ENCODE measurements at places on chromosomes 12 and 14. TPM values are rescaled to one million over a fixed set of nuclear protein-coding genes. Genes with fewer than 3 reads are reported as not detected.
A peak's percentile ranks its signal among the peaks of the same experiment; 100 is the strongest.

The NR1H4 gene
- not detected for total RNA-seq

The PZP gene
- total RNA-seq = not detected

The RBP5 gene
- total RNA-seq = 1.2 TPM

The USP30 gene
- 6.8 TPM for total RNA-seq

The DPPA3 gene
- not detected for total RNA-seq

The DLGAP5 gene
- total RNA-seq = 46.0 TPM

The CMKLR1 gene
- not detected for total RNA-seq

The SYCP3 gene
- total RNA-seq = 0.50 TPM

The CD9 gene
- 26.4 TPM for total RNA-seq

GRCh38 chr14:40393143-40393542, 960.9 kb upstream of the FBXO33 start:
- H3K4me3 ChIP-seq = no peak overlapping the region
- H3K27ac ChIP-seq = no peak overlapping the region
- H3K27me3 ChIP-seq = no peaks in the 10 kb centered on the region
- H3K36me3 ChIP-seq = no peaks in the 10 kb centered on the region
- no peak for DNase-seq

DNA sequence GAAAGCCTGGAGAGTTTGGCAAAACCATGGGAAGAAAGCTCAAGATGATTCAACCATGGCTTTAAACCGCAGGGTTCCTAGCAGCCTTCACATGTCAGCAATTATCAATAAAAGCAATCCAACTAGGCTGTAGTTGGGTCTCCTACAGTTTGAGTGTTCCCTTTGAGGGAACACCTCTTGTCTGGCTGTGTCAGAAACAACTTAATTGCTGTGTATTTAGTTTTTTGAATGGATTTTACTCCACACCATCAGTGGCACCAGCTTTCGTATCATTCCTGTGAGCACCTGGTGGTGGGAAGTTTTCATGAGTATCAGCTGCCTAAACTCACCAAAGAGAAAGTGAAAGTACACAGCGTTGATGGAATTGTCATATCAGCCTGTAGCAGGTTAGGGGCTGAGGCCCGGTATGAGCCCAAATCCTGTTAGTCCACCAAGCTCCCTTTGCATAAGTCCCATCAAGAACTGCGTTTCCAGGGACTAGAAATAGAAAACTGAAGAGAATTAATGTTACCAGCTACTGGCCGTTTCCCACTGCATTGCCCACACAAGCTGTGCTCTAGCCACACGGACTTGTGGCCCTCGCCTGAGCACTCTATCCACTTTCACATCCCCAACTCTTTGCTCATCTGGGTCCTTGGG, 10.9 kb upstream of the IL26 start:
- peak; percentile 34 for DNase-seq
- H3K27me3 ChIP-seq = peaks cover 5% of the 10 kb centered on the region
- peaks cover 3% of the 10 kb centered on the region for H3K36me3 ChIP-seq
- H3K4me1 ChIP-seq = peaks cover 62% of the 10 kb centered on the region
- H3K4me3 ChIP-seq = peak overlapping the region; percentile 67

GRCh38 chr12:112413855-112414625, 4.6 kb upstream of the RPL6 start:
- peaks cover 3% of the 10 kb centered on the region for H3K36me3 ChIP-seq
- peaks cover 4% of the 10 kb centered on the region for H3K4me1 ChIP-seq
- no peak overlapping the region for H3K27ac ChIP-seq
- no peaks in the 10 kb centered on the region for H3K27me3 ChIP-seq
- DNase-seq = no peak

DNA sequence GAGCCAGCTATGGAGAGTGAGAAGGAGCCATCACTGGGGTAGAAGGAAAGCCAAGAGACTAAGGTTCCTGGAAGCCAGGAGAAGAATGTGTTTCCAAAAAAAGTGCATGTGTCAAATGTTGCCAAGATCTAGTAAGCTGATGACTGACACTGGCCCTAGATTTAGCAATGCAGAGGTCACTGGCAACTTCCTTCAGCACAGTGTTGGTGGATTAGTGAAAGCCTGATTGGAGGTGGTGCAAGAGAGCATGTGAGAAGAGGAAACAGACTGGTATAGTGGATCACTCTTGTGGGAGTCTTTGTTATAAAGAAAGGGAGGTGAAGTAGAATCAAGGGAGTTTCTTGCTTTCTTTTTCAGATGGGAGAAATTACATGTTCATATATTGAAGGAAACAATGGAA, 34.1 kb upstream of the CHGA start:
- no peaks in the 10 kb centered on the region for H3K4me1 ChIP-seq
- DNase-seq = no peak
- H3K27me3 ChIP-seq = peaks cover 10% of the 10 kb centered on the region
- no peaks in the 10 kb centered on the region for H3K36me3 ChIP-seq
- no peak overlapping the region for H3K4me3 ChIP-seq

- no peaks in the 10 kb centered on the region for H3K36me3 ChIP-seq
- no peak overlapping the region for H3K4me3 ChIP-seq
- no peak for DNase-seq
- peaks cover 7% of the 10 kb centered on the region for H3K27me3 ChIP-seq
These were observed 96.2 kb upstream of the USP15 start for GRCh38 chr12:62164036-62164435.

DNA sequence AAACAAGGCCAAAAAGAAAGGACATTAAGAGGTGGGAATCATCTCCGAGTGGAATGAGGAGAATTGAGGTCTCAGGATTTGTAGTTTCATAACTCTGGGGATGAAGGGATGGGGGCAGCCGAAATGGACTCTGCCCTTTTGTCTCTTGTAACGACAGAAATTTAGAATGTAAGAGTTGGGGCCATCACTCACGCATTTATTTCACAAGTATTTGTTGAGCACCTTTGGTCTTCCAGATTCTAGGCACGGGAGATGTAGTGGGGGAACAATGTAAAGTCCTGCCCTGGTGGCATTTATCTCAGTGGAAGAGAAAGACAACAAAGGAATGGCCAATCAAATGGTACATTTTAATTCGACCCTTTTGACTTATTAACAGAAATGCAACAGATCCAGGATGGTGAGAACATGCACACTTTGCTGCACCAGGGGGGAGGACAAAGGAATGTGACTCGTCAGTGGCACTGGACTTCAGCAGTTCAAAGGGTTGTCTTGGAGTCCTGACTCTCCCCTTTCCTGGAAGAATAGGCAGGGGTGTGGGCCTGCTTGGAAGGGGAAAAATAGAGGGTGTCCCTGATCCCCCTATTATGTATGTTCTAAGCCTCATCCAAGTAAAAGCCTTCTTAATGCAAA, 102.0 kb downstream of the TMEM30B start:
- H3K4me1 ChIP-seq = peaks cover 58% of the 10 kb centered on the region
- H3K27me3 ChIP-seq = no peaks in the 10 kb centered on the region
- no peaks in the 10 kb centered on the region for H3K36me3 ChIP-seq
- H3K27ac ChIP-seq = peak overlapping the region; percentile 87
- no peak for DNase-seq
- H3K4me3 ChIP-seq = no peak overlapping the region

DNA sequence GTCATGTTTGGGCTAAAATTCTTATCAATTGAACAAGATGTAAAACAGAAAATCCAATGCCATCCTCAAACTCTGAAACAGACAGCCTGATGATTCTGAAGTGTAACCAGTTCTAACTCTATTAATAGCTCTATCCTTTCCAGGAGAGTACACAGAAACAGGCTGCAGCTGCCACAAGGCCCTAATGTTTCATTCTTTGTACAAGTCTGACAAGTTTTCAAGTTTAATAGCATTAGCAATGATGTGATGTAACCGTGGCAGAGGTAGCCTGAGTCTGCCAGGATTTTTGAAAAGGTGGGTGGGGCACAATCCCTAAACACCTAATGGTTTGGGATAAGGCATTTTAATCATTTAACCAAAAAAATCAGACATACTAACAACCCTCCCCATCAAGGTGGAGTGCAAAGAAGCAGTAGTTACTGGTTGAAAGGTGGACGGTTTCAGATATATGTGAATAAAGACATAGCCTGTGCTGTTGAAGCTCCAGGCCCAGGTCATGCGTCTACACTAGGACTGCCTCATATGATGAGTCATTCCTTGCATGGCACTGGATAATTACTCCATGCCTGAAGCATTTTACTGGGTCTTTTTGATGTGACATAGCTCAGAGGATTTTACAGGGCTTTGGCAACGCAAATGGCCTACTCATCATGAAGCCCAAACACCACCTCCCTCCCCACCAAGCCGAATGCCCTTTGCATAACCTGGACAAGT, 145.1 kb upstream of the GRIP1 start:
- H3K4me3 ChIP-seq = no peak overlapping the region
- no peaks in the 10 kb centered on the region for H3K27me3 ChIP-seq
- H3K27ac ChIP-seq = no peak overlapping the region
- H3K4me1 ChIP-seq = peaks cover 3% of the 10 kb centered on the region
- no peaks in the 10 kb centered on the region for H3K36me3 ChIP-seq
- DNase-seq = no peak

DNA sequence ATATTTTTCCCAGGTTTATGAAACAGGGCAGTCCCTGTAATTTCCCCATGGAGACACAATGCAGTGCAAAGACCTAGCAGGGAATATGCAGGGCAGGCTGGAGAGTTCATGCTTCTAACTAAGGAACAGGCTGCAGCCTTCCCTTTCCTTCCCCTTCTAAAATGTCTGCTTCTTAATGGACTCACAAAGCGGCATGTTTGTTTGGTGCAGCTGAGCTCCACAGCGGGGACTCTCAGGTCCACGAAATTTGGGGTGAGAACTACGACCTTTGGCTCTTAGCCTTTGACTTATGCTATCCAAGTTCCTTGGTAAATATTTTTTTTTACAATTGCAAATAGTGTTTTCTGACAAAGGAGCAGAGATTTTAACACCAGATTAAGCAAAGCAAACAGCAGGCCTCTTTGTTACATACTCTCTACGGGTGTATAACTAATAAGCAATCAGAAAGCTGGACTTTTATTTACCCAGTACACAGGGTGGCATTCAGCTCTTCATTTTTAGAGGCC, 323.6 kb downstream of the ZFP36L1 start:
- H3K27me3 ChIP-seq = no peaks in the 10 kb centered on the region
- H3K27ac ChIP-seq = peak overlapping the region; percentile 58
- peaks cover 4% of the 10 kb centered on the region for H3K36me3 ChIP-seq
- no peak overlapping the region for H3K4me3 ChIP-seq

GRCh38 chr12:100229876-100230275, 29.3 kb downstream of the ACTR6 start:
- no peak overlapping the region for H3K27ac ChIP-seq
- H3K27me3 ChIP-seq = no peaks in the 10 kb centered on the region
- no peak for DNase-seq
- no peaks in the 10 kb centered on the region for H3K36me3 ChIP-seq
- no peak overlapping the region for H3K4me3 ChIP-seq

DNA sequence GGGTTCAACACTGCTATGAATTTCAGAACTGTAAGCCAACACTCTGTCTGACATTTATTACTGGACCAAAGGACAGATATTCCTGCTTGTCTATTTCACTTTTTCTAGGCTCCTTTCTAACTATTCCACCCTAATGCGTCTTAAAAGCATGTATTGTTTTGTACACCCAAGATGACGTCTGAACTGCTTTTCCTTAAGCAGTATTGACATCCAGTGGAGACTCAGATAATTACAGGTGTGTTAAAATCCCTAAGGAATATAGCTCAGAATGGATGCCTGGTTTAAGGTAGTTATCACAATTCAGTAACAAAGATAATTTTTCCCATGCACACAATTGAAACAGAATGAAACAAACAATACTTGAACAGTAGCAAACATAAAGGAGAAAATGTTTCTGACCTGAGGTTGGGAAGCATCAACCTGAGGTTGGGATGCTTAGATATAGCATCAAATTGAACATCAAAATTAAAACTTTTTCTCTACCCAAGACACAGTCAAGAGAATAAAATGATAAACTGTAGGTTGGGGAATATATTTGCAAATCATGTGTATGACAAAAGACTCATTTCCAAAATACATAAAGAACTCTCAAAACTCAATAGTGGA, 93.7 kb upstream of the PTPRR start:
- H3K27me3 ChIP-seq = no peaks in the 10 kb centered on the region
- H3K4me1 ChIP-seq = peaks cover 3% of the 10 kb centered on the region
- no peak overlapping the region for H3K27ac ChIP-seq
- DNase-seq = no peak

- no peak for DNase-seq
- H3K36me3 ChIP-seq = no peaks in the 10 kb centered on the region
- H3K27ac ChIP-seq = no peak overlapping the region
- H3K4me1 ChIP-seq = no peaks in the 10 kb centered on the region
- no peak overlapping the region for H3K4me3 ChIP-seq
These were observed 188.1 kb downstream of the SLC5A8 start for GRCh38 chr12:101021911-101022388.

GRCh38 chr12:108253540-108253939, 85.6 kb downstream of the CMKLR1 start:
- no peaks in the 10 kb centered on the region for H3K36me3 ChIP-seq
- no peak for DNase-seq
- no peak overlapping the region for H3K4me3 ChIP-seq
- peaks cover 2% of the 10 kb centered on the region for H3K27me3 ChIP-seq
- no peak overlapping the region for H3K27ac ChIP-seq
- no peaks in the 10 kb centered on the region for H3K4me1 ChIP-seq

GRCh38 chr14:69619012-69619411, 7.6 kb downstream of the SUSD6 start:
- H3K36me3 ChIP-seq = peaks cover 48% of the 10 kb centered on the region
- H3K4me1 ChIP-seq = peaks cover 86% of the 10 kb centered on the region
- peak overlapping the region; percentile 86 for H3K27ac ChIP-seq
- H3K27me3 ChIP-seq = no peaks in the 10 kb centered on the region
- H3K4me3 ChIP-seq = peak overlapping the region; percentile 56

DNA sequence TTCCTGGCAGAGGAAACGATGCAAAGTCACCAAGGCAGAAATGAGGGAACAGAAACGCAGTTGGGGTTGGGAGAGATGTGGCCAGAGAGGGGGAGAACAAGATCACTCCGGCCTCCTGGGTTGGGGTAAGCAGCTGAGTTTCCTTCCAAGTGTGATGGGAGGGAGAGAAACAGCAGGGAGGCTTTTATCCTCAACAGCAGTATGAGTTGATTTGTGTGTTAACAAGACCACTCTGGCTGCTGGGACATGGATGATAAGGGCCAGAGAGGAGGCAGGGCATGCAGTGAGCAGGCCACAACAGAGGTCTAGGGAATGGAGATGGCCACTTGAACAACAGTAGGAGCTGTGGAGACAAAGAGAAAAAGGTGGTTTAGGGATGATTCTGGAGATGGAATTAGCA, 66.8 kb downstream of the GLRX5 start:
- no peaks in the 10 kb centered on the region for H3K4me1 ChIP-seq
- DNase-seq = no peak

DNA sequence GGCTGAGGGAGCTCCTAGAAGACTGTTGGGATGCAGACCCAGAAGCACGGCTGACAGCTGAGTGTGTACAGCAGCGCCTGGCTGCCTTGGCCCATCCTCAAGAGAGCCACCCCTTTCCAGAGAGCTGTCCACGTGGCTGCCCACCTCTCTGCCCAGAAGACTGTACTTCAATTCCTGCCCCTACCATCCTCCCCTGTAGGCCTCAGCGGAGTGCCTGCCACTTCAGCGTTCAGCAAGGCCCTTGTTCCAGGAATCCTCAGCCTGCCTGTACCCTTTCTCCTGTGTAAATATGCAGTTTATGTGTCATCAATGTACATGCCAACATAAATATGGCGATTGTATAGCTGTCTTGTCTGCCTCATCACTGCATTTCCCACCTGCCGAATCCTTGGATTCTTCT, 7.5 kb downstream of the AMHR2 start:
- H3K4me3 ChIP-seq = no peak overlapping the region
- peaks cover 6% of the 10 kb centered on the region for H3K4me1 ChIP-seq
- no peak for DNase-seq
- H3K27me3 ChIP-seq = no peaks in the 10 kb centered on the region
- no peaks in the 10 kb centered on the region for H3K36me3 ChIP-seq
- no peak overlapping the region for H3K27ac ChIP-seq
